ENCODE measurements at places on chromosomes 3 and 15. TPM values are rescaled to one million over a fixed set of nuclear protein-coding genes. Genes with fewer than 3 reads are reported as not detected.
A peak's percentile ranks its signal among the peaks of the same experiment; 100 is the strongest.

The GABRR3 gene
- polyA plus RNA-seq = not detected

GRCh38 chr15:90004671-90005070, 3.5 kb downstream of the ZNF710 start:
- DNase-seq = peak; percentile 95
- peaks cover 26% of the 10 kb centered on the region for H3K4me1 ChIP-seq
- H3K36me3 ChIP-seq = no peaks in the 10 kb centered on the region
- peak overlapping the region; percentile 96 for H3K27ac ChIP-seq
- H3K27me3 ChIP-seq = no peaks in the 10 kb centered on the region
- H3K4me3 ChIP-seq = peak overlapping the region; percentile 9

GRCh38 chr3:147514366-147515160, 105.4 kb downstream of the ZIC1 start:
- no peaks in the 10 kb centered on the region for H3K4me1 ChIP-seq
- H3K4me3 ChIP-seq = no peak overlapping the region
- H3K27me3 ChIP-seq = no peaks in the 10 kb centered on the region
- DNase-seq = no peak
- no peaks in the 10 kb centered on the region for H3K36me3 ChIP-seq

DNA sequence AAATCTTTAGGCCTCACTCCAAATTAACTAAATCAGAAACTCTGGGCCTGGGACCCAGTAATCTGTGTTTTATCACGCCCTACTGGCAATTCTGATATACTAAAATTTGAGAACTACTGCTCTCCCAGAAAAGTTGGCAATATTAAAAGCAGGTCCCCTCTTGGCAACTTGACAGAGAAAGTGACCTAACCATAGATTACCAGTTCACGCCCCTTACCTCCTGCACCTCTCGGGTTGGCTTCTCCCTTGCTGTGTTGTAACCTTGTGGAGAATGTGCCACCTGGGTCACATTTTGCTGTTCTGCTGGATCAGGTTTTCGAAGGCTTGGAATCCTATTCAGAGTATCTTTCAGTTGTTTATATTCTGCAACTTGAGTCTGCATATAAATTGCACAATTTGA, 59.1 kb downstream of the GOLIM4 start:
- no peaks in the 10 kb centered on the region for H3K27me3 ChIP-seq
- no peak overlapping the region for H3K4me3 ChIP-seq
- H3K27ac ChIP-seq = no peak overlapping the region
- no peak for DNase-seq

DNA sequence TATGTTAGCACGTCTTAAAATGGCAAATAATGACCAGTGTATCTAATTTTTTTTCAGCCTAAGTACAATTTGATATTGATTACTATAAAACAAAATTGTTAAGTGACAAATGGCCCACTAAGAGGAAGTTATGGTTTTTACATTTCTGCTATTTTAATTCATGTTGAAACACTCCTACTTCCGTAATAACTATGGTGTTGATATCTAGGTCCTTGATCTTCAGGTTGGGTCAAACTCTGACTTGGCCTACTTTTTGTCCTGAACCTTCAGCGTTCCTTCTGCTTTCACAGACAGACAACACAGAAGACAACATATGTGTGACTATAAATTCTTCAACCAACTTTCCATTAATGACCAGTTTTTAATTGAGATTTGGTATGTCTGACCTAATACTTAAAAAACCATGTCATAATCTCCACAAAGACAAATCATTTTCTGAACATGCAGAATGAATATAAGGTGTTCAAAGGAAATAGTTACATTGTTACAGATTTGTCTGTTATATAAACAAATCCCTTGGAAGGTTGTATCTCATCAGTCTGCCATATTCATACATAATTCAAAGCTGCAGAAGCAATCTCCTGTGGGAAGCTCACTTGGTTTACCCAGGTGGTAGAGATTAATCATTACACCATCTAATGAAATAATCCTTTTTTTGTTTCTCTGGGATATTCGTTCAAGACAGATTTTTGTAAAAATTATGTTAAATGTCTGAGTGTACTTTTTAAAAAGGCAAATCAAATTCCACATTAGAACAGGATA, 92.1 kb upstream of the TSPAN3 start:
- H3K27me3 ChIP-seq = no peaks in the 10 kb centered on the region
- H3K4me3 ChIP-seq = no peak overlapping the region
- H3K36me3 ChIP-seq = peaks cover 2% of the 10 kb centered on the region

Data from fibroblast of lung (primary cell).